ENCODE measurements at places on chromosomes 11 and 22.

GRCh38 chr11:32116668-32117067 is 25.8 kb downstream of the RCN1 start:
- DNase-seq: no peak

GRCh38 chr22:47705350-47705749 is 942.9 kb downstream of the TBC1D22A start:
- DNase-seq: no peak

- DNase-seq: no peak
These were observed 14.8 kb downstream of the IGLL5 start for GRCh38 chr22:22902247-22903001.

DNA sequence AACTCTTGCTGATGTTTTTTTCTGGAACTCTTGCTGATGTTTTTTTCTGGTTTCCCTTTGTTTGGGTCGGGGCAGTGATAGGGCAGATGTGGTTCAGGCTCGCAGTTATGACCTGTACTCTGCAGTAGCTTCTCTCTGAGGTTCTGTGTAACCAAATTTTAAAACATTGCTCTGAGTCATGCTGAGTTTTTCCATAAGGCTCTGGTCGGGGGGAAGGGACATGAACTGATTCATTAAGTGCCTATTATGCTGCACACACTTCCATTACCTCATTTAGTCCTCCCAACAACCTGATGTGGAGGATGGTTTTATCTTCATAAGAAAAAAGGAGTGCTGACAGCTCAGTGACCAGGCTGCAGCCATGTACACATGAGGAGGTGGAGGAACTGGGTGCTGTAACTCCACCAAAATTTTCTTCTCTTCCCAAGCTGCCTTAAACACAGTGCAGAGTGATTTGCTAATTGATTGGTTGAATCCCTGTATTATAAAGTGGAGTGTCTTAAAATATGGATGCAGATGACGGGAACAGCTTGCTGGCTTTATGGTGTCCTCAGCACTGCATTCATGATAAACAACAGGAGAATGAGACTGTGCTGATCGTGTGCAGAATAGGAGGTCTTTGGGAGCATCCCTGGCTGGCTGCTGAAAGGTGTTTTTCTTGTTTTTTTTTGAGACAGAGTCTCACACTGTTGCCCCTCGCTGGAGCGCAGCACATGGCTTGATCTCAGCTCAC is 19.1 kb downstream of the TNRC6B start:
- no peak for DNase-seq

DNA sequence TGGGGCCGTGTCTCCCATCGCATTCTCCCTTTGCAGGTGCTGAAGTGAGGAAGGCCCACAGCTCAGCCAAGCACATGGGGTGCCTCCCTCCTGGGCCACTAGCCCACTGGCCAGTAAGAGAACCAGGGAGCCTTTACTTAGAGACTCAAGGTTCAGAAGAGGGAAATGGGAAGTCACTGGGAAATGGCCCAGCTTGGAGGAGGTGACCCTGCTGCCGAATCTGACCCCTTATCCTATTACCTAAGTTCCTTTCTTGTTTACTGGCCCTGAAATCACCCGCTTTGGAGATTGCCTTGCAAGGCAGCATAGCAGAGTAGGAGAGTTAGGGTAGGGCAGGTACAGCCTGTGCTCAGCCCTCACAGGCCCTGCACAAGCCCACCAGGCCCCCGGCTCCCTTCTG is 24.4 kb downstream of the UPB1 start:
- no peak for DNase-seq

DNA sequence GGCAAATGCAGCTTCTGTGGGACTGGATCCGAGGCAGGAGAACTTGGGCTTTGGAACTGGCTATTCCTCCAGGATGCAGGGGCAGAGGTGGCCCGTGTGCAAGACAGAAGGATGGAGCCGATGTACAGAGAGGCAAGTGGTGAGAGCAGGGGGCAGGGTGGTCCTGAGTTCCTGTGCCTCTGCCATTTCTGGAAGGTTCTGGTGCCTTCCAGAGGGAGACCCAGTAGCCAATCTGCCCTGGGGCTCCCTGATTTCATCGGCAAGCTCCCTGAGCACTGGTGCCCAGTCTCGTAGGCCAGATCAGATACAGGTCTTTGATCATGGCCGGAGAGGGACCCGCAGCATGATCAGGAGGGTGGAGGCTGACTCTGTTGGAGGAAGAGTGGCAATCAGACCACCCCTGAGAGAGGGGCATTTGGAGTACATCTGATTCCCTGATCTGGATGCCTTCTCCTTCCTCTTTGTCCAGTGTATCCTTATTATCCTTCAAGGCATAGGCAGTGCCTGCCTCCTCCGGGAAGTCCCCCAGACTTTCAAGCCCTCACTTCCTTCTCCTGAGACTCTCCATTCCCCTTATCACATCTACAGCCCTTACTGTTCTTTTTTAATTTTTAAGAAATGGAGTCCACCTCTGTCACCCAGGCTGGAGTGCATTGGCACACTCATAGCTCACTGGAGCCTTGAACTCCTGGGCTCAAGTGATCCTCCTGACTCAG is 9.7 kb downstream of the MRGPRD start:
- DNase-seq: no peak

DNA sequence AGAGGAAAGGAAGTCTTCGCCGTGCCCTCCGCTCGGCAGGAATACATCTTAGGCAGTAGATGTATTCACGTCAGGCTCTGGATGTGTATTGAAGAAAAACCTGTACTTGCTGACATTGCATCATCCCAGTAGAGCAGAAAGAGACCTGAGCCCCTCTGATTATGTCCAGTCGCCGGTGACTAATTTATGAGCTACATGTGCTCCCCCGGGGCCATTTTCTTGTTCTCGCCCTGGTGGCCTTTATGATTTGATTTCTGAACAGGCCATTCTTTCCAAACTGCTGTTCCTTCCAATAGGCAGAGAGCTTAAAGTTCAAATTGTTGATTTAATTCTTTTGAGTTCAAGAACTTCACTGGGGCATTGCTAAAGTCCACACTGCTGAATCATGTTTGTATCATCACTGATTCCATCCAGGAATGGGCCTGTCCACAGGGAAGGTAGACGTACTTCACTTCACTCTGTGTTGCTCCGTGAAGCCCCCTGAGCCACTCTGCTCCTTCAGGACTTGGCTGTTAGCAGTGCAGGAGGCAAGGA is 137.3 kb upstream of the RASSF10 start:
- DNase-seq: no peak

DNA sequence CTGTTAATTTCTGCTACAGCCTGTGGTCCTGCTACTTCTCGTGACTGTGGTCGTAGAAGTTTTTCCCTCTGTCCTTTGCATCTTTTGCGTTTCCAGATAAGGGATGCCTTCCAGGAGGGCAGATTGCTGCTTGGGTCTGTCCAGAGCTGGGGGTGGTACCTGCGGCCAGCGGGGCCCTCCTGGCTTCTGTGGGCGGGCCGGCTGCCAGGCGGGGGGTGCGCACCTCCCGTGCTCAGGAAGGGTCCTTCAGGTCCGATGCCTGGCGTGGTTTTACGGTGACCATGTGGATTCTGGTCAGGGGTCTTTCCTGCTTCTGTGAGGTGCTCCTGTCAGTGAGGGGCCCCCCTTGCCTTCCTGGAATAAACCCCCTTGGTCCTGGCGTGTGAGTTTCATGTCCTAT is 84.8 kb downstream of the KCNQ1 start:
- DNase-seq: no peak

DNA sequence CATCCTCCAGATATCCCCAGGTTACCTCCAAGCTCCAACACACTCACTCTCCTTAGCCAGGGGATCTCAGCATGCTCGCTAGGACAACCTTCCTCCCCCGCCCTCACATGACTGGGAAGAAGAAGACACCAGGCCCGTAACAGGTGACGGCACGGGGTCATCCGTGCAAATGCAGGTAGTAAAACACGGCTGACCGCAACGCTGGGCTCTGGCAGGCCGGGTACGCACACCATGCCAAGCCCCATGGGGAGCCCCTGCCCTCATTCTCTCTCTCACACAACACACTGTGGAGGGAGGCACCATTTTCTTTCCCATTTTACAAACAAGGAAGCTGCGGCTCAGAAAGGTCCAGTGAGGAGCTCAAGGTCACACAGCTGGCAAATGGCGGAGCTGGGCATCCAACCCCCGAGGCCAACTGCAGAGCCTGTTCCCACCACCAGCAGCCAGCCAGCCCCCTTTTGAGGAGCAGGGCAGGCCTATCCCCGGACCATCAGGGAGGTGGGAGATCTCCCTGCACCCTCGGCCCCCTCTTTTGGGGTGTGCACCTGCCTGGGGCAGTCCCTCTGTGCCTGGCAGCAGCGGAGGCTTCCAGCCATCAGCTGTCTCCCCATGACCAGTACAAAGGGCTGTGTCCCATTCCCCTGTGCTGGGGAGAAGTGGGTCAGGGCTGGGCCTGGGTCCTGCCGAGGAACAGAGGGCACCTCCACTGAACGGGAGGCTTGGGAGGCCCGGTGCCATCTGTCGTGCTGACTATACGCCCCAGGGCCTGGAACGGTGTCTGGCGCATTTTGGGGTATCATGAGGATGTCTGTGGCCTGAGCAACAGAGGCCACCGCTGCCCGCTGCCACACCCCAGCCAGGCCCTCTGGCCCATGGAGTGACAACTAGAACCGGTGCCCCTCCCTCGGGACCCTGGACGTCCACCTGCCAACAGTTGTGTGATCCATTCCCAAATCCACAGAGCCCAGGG is 280.9 kb downstream of the CTTN start:
- DNase-seq: no peak

- DNase-seq: peak; percentile 23
These were observed 57.7 kb upstream of the DRD2 start for GRCh38 chr11:113532697-113533424.

- DNase-seq: no peak
These were observed 183.2 kb upstream of the NECTIN1 start for GRCh38 chr11:119912229-119912628.

DNA sequence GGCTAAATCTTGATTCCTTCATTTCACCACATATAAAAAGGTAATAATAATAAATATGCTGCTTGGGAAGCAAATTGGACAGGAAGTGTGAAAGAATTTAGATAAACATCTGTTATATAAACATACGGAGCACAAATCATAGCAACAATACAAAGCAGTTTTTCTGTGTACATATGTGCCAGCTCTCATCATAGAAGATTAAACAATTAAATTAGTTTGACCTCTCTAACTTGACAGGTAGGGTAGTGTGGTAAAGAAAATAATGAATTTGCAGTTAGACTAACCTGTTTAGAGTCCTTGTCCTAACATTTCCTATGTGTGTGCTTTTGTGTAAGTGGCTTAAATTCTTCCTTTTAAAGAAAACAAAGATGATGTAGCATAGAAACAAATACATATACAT is 995.7 kb upstream of the TENM4 start:
- no peak for DNase-seq

GRCh38 chr11:107780136-107780535 is 68.3 kb upstream of the SLN start:
- DNase-seq: no peak

DNA sequence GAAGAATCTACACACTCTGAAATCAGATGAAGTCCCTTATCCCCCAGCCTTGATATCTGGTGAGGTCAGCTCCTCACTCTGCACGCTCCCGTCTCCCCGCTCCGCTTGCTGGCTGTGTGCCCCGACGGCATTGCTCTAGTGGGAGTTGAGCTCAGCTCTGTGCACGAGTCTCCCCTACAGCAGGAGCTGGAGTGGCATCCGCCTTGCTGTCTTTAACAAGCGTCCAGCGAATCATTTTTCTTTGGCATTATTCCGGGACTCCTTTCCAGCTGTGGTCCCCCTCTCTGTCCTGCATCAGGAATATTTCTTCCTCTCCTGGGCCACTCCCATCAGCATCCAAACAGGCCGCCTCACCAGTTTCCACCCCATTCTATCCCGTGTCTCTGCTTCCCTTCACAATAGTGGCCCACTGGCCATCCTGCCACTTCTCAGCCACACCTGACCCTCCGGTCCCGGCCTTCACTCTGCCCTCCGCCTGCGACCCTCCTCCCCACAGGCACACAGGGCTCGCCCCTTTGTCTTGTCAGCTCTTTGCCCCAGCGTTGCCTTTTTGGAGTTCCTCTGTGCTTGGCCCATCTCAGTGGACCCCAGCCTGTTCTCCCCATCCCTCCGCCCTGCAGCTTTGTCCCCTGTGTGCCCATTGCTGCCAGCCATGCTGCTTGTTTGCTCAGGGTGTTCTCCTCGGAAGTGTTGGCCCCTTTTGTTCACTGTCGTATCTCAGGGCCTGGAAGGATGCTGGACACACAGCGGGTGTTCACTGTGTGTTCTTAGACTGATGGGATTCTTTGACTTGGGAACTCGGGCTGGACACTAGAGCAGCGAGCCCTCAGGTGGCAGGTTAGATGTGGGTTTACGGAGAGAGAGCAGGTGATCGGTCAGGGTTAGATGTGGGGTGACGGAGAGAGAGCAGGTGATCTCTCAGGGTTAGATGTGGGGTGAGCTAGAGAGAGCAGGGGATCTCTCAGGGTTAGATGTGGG is 441.8 kb downstream of the TBC1D22A start:
- DNase-seq: no peak

- no peak for DNase-seq
These were observed 44.7 kb downstream of the BIRC2 start for GRCh38 chr11:102391549-102392237.

- no peak for DNase-seq
These were observed 1.3 kb downstream of the WEE1 start for GRCh38 chr11:9574622-9575259.

DNA sequence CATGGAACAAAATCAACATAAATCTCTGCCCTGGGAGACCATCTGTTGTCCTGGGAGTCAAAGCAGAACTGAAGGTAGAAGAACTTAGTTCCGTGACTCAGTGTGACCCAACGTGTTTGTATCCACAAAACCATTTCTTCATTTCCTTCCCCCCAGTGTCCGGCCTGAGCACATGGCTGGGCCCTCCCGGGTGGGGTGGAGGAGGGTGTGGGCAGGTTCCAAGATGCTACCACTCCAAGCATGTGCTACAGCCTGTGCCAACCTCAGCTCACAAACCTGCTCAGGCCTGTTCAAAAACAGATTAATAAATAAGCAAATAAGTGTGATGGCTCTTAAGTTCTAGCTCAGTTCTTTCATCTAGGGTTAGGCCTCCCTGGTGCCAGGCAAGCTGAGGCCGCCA is 55.3 kb downstream of the SHANK2 start:
- DNase-seq: no peak

DNA sequence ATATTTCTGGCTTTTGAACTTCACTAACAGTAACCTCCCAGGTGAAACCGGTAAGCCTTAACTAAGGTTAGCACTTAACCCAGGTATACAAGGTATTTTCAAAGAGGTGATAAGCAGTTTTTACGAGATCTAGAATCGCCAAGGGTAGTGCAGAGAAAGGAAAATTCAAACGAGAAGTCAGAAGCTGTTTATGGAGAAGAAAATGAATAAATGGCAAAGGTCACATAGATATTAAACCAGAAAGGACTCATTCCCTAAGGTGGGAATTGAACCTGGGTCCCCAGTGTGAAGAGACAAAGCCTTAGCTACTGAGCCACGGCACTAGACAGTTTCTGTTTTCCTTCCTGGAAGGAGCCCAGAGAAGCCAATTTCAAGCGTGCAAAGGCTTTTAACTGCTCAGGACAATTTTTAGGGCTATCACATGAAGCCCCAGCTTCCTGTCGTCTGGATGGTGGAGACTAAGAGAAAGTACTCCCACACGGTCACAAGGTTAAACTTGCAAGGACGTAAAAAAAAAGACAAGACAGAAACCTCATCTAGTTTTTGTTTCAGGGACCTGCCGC is 5.7 kb upstream of the C1QTNF6 start:
- peak; percentile 64 for DNase-seq
